ENCODE measurements at places on chromosomes 13 and 19.

- peak; percentile 44 for DNase-seq
Observed at GRCh38 chr19:39328046-39328705, 7.5 kb upstream of the LRFN1 start.

- no peak for DNase-seq
Observed at GRCh38 chr19:9054765-9055164, 32.1 kb upstream of the OR1M1 start.

DNA sequence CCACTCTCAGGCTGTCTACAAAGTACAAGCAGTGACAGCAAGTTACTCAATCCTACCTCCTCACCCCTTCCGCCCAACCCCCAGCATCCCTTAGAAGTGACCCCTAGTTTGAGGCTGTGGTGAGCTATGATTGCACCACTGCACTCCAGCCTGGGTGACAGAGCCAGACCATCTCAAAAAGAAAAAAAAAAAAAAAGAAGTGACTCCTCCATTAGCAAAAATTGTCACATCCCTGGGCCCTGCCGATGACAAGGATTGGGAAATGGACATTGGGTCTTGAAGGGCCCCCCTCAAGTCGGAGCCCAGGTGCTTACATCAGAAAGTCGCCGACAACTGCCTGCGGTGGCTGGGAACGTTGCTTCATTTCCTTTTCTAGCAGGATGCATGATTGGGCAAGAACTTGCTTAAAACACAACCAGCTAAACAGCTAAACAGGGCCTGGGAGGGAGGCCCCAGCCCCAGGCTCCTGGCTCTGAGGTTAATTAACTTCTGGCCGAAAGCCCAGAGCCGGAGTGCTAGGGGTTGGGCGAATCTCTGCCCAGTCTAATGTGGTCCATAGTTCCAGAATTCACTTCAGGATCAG is 15.3 kb downstream of the RAB3D start:
- DNase-seq: peak; percentile 97

DNA sequence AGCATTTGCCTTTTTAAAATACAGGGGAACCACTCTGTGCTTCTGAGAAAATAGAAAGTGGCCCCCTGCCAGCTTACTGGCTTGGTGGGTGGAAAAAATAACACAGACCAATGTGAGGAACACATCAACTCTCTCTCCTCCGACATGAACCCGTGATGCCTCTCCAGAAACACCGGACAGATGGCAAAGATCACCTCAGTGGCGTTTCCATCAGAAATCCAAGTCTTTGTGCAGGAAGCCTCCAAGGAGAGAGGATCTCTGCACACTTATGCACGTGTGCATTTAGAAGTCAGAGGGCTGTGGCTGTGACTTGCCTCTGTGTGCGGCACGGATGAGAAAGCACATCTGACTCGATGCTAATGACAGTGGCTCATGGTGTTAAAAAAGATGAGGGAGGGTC is 112.3 kb upstream of the KLF12 start:
- no peak for DNase-seq

DNA sequence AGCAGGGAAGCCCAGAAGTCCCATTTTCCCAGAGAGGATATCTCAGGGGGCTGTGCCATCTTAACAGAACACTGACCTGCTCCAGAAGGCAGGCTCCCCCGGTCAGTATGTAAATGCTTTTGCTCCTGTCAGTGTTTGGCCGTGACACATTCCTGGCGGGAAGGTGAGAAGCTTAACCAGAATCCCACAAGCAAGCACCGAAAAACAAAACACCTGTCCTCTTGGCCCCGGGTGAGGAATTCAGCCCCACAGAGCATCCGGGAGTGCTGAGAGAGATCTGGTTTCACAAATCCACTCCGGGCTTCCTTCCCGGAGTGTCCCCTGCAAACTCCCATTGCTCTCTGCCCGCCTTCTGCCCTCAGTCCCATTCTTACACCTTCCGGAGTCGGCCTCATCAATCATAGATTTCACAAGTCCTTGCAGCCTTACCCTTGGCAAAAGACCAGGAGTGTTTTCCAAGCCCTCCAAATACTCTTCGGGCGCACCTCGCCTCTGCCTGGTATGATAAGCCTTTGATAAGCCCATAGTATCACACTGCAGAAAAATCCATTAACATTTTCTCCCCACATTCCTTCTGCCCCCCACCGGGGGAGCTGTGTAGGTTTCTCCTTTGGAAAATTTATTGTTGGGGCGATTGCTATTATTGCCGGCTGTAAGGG is 12.2 kb downstream of the TPM4 start:
- peak; percentile 91 for DNase-seq

Measured in amniotic epithelial cell (primary cell).